ENCODE measurements at places on chromosomes 13 and 19.

DNA sequence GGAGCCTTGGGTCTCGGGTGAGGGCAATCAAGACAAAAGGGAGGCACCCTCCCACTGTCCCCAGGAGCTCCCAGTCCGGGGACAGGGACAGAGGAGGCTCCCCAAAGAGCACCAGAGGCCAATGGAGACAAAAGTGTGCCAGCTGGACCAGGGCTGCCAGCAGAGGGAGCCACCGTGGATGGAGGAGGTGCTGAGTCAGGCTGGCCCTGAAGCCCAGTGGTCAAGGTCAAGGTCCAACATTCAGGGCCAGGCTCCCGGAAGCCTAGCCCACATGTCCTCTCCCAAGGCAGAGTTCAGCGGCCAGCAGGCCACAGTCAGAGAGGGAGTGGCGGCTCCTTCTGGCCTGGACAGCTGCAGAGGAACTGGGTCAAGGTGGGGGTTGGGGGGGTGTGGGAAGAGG is 8.4 kb downstream of the COL5A3 start:
- no peak overlapping the region for H3K27ac ChIP-seq
- H3K4me1 ChIP-seq = no peaks in the 10 kb centered on the region
- DNase-seq = peak; percentile 79

- H3K27me3 ChIP-seq = no peaks in the 10 kb centered on the region
- H3K4me3 ChIP-seq = peak within 1 kb of the TSS; percentile 78
- peaks cover 36% of the 10 kb centered on the region for H3K36me3 ChIP-seq
- DNase-seq = peak; percentile 79
- H3K27ac ChIP-seq = no peak within 1 kb of the TSS
These were observed at the start of gene SAMD1 for GRCh38 chr19:14090509-14091080. Gene SAMD1 (minus strand): TSS chr19:14090751.

- no peak for DNase-seq
- H3K4me1 ChIP-seq = no peaks in the 10 kb centered on the region
- H3K27ac ChIP-seq = no peak overlapping the region
- no peaks in the 10 kb centered on the region for H3K27me3 ChIP-seq
- H3K4me3 ChIP-seq = no peak overlapping the region
These were observed 36.8 kb upstream of the POP4 start for GRCh38 chr19:29569038-29569911.

GRCh38 chr19:2791876-2792275 is 6.6 kb downstream of the THOP1 start:
- no peak overlapping the region for H3K27ac ChIP-seq

DNA sequence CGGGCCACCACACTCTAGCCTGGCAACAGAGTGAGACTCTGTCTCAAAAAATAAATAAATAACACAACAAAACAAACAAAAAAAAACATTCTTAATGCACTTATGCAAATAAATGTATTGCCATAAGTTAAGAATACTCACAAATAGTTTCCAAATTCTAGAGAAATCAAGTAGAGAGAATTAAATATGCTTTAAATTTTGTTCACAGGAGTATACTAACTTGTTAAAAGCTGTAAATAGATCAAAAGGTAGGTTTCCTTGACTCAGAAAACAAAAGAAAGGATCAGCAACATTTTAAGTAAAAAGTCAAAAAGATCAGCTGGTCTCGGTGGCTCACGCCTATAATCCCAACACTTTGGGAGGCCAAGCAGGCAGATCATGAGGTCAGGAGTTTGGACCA is 50.5 kb upstream of the ZNF429 start:
- no peak overlapping the region for H3K27ac ChIP-seq
- no peaks in the 10 kb centered on the region for H3K4me1 ChIP-seq

DNA sequence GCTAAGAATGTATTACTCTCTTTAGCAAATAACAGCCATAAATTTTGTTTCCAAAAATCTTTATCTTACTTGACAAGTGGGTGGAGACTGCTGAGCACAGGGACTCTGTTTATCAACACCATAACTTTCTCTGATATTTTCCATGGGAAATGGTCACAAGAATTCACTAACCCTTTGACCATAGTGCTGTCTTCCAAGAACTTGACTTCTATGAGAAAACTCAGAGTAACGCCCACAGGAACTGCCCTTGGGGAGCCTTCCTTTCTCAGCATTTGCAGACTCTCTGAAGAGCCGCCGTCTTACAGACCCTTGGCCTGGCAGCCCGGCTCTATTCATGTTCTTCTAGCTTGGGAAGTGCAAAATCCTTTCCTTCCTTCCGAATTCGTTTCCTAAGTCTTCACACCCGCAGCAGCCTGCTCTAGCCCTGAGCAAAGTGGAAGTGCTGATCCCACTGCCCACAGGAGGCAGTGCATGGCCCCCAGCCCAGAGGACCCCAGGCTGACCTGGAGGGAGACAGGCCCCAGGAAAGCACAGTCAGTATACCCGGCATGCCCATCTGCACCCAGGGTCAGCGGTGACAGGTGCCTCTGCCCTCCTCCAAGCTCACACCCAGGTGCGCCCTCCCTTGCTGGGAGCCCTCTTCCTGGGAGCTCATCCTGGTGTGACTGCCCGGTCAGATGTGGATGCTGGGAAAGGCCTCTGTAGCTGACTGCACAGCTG is 10.2 kb downstream of the GAS6 start:
- no peaks in the 10 kb centered on the region for H3K4me1 ChIP-seq
- peak; percentile 25 for DNase-seq
- H3K27ac ChIP-seq = no peak overlapping the region
- H3K27me3 ChIP-seq = no peaks in the 10 kb centered on the region
- H3K4me3 ChIP-seq = no peak overlapping the region
- peaks cover 3% of the 10 kb centered on the region for H3K36me3 ChIP-seq

DNA sequence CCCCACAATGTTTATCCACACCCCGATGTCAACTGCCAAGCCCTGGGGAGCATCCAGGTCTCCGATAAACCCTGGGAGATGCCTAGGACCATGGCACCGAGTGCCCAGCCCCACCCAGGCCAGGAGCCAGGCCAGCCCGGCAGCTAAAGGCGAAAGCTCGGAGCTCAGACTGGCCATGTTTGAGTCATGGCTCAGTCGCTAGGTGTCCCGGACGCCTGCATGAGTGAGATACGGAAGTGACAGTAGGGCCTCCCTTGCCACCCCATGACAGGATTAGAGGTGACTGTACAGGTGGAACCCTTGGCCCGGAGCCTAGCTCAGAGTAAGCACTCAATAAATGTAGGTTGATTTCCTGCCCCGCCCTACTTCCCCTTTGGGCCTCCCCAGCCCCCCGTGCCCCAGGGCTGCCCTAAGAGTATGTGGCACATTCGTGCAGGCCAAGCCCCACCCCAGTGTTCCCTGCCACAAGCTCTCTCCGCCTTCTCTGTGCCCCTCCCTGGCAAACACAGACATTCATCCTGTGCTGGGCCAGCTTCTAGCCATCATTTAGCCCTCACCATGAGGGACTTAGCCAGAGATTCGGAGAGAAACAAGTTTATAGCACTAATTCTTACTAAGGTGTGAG is 5.8 kb upstream of the TPM4 start:
- no peak overlapping the region for H3K27ac ChIP-seq
- no peaks in the 10 kb centered on the region for H3K36me3 ChIP-seq
- no peak overlapping the region for H3K4me3 ChIP-seq
- H3K27me3 ChIP-seq = no peaks in the 10 kb centered on the region

- H3K27ac ChIP-seq = no peak within 1 kb of the TSS
- DNase-seq = no peak
- H3K27me3 ChIP-seq = no peaks in the 10 kb centered on the region
- H3K36me3 ChIP-seq = no peaks in the 10 kb centered on the region
- peaks cover 3% of the 10 kb centered on the region for H3K4me1 ChIP-seq
These were observed at the start of gene KLHL26 for GRCh38 chr19:18636969-18637629. Gene KLHL26 (plus strand): TSS chr19:18637028. CDS start chr19:18637055, 27 bp downstream.

DNA sequence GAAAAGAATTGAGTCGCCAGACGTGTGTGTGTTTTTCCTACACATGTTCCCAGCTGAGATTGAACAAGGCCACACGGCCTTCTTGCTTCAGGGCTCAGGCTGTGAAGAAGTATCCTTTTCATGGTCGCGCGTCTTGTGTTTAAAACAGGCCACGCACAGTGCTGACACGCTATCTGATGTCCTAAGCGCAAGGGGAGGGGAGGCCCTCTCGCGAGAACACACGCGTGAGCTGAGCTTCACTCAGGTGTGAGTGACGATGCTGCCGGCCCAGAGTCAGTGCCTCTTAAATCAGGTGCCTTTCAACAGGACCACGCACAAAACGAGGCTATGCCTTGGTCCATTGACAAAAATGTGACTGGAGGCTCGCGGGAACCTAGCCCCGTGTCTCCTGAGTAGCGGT is 103.7 kb downstream of the TEX29 start:
- no peaks in the 10 kb centered on the region for H3K27me3 ChIP-seq
- no peak for DNase-seq
- H3K36me3 ChIP-seq = no peaks in the 10 kb centered on the region
- H3K4me1 ChIP-seq = no peaks in the 10 kb centered on the region
- no peak overlapping the region for H3K27ac ChIP-seq
- no peak overlapping the region for H3K4me3 ChIP-seq

- no peak for DNase-seq
- H3K4me1 ChIP-seq = no peaks in the 10 kb centered on the region
- no peaks in the 10 kb centered on the region for H3K36me3 ChIP-seq
- no peak overlapping the region for H3K4me3 ChIP-seq
- no peaks in the 10 kb centered on the region for H3K27me3 ChIP-seq
- no peak overlapping the region for H3K27ac ChIP-seq
These were observed 327.8 kb downstream of the SUCLA2 start for GRCh38 chr13:47673009-47673850.

- H3K4me3 ChIP-seq = no peak overlapping the region
- DNase-seq = no peak
- H3K27ac ChIP-seq = no peak overlapping the region
- H3K27me3 ChIP-seq = no peaks in the 10 kb centered on the region
- peaks cover 8% of the 10 kb centered on the region for H3K4me1 ChIP-seq
These were observed 136.0 kb downstream of the UQCRFS1 start for GRCh38 chr19:29076963-29077362.

GRCh38 chr19:44748426-44749254 is at the start of gene BCL3:
Gene BCL3 (plus strand): TSS chr19:44748708. CDS start chr19:44748791, 83 bp downstream.
- H3K27ac ChIP-seq = no peak within 1 kb of the TSS
- DNase-seq = no peak
- peaks cover 39% of the 10 kb centered on the region for H3K27me3 ChIP-seq
- H3K36me3 ChIP-seq = no peaks in the 10 kb centered on the region
- peak within 1 kb of the TSS; percentile 62 for H3K4me3 ChIP-seq
- no peaks in the 10 kb centered on the region for H3K4me1 ChIP-seq

DNA sequence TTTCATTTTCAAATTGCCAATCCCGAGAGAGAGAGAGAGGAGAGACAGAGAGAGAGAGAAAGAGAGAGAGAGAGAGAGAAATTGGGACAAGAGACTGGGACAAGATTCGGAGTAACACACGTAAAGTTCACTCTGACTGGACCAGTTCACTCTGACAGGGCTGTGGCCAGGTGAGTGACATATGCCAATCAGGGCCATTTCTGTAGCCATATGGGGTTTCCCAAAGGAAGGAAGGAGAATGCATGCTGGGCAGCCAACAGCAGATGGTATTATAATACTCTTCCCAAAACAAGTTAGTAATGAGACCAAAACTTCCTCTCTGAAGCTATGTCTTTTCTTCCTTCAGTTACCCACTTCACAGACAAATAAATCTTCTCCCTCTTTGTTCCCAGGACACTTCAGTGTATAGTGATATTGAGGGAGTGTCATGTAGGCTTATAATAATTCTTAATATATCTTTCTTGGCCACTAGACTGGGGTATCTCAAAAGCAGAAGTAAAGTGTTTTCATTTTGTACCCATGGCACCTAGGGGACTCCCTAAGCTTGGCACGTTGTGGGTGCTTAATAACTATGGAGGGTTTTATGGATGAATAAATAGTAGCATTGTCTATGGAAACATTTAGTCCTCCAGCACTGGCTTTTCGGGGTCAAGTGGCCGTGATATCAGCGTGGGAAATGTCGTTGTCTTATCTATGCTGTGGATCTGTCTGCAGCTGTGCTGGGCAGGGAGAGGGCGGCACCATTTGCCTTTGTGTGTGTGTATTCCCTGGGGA is 51.6 kb downstream of the SERP2 start:
- DNase-seq = no peak
- no peaks in the 10 kb centered on the region for H3K36me3 ChIP-seq
- no peak overlapping the region for H3K4me3 ChIP-seq

GRCh38 chr19:52646571-52647217 is 8.5 kb upstream of the ZNF83 start:
- DNase-seq = no peak
- no peaks in the 10 kb centered on the region for H3K27me3 ChIP-seq
- H3K27ac ChIP-seq = no peak overlapping the region
- no peak overlapping the region for H3K4me3 ChIP-seq

DNA sequence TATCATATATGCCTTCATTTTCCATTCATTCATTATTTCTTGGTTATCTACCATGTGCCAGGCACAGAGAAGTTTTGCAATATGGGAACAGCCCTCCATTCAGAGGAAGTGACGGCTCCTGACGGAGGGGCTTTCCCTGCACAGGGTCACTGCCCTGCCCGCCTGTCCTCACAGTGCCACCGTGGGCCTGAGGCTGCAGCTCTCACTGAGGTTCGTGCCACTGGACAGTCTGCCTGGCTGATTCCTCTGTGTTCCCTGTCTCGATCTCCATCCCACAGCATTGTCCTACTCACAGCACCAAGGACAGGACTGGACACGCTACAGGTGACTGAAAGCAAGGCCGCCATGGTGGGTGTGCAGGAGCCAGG is 92.7 kb downstream of the TSHZ3 start:
- no peak for DNase-seq
- H3K36me3 ChIP-seq = no peaks in the 10 kb centered on the region
- H3K27me3 ChIP-seq = no peaks in the 10 kb centered on the region
- H3K27ac ChIP-seq = no peak overlapping the region
- H3K4me3 ChIP-seq = no peak overlapping the region

DNA sequence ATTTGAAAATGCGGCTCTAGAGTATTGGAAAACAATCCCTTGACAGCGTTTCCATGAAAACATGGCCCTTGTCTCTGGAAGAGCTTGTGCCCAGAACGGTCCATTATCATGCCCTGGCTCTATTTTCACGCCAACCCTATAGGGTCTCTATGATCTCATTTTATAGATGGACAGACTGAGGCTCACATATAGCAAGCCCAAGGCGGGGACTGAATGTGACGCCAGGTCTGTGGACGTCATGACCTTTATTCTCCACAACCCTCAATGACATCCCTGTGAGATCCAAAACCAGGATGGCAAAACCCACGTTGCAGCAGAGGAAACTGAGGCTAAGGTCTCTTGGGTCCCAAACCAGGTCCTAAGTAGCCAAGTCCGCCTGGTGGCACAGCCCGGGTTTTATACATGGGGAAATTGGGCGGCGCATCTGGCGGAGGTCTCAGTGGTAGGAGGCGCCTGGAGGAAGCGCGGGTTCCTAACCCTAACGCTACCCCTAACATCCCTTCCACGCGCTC is 425 bp upstream of the COLGALT1 start:
- H3K4me3 ChIP-seq = peak overlapping the region; percentile 69
- DNase-seq = no peak

- peaks cover 2% of the 10 kb centered on the region for H3K4me1 ChIP-seq
- peak overlapping the region; percentile 19 for H3K4me3 ChIP-seq
- peaks cover 33% of the 10 kb centered on the region for H3K27me3 ChIP-seq
- peaks cover 4% of the 10 kb centered on the region for H3K36me3 ChIP-seq
- no peak overlapping the region for H3K27ac ChIP-seq
These were observed 1.4 kb upstream of the NTF4 start for GRCh38 chr19:49065905-49066512.

DNA sequence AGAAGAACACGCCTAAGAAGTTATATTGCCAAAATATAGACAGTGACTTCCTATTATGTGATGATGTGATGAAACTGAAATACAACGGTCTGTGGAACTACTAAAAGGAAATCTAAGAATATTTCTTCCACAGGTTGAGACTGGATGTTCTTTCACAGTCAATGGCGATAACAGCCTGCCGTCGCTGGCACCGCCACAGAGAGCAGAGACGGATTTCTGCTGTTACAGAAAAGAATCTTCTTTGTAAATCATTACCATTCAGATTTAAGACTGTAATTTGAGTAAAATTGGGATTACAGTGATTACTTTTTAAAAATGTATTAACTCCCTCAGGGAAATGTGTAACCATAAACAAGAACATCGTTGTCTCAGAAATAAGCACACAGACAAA is 100.8 kb downstream of the TUBGCP3 start:
- H3K36me3 ChIP-seq = peaks cover 14% of the 10 kb centered on the region
- no peaks in the 10 kb centered on the region for H3K4me1 ChIP-seq
- no peak for DNase-seq
- no peaks in the 10 kb centered on the region for H3K27me3 ChIP-seq
- H3K4me3 ChIP-seq = no peak overlapping the region

Measured in H9 (cell line).